GM23248 (cell line): ENCODE measurements at places on chromosomes 7 and 10. TPM values are rescaled to one million over a fixed set of nuclear protein-coding genes. Genes with fewer than 3 reads are reported as not detected.
A peak's percentile ranks its signal among the peaks of the same experiment; 100 is the strongest.

- no peak for DNase-seq
Observed at GRCh38 chr10:43115881-43116595, 22.2 kb upstream of the CSGALNACT2 start.

GRCh38 chr10:132395704-132396493 is 1.1 kb upstream of the PWWP2B start:
- peak; percentile 68 for DNase-seq

DNA sequence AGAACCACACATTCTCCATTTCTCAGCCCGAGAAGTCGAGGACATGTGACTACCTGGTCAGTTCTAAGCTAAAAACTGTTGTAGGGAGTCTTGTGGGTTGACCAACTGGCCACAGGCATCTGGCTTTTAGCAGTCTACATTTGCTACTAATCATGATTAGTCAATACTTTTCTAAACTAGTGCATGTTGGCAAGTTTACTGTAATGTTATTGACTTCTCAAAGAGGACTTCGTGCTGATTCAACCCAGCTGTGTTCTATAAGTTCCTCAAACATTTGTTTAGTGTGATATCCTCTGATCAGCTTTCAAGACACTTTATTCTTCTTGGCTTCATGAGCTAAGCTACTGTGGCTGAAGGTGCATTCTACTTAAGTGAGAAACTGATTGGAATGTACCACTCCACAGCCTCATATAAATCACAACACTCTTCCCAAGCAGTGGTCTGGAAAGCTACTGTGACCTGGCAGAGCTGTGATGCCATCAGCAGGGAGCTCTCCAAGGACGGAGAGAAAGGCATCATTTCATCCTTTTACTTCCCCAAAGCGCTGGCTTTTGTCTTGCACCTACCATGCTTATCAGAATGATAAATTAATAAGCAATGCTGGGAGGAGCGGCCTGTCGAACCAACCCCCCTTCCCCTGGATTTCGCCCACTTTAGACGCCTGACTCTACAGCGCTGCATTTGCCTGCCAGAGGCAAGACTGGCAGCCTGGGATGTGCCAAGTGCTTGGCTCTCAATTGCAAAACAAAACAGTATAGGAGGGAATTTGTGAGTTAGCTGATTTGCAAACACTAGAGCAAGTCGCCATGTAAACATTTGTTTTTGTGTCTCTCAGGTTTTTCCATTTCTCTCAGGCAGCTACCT is 206.7 kb upstream of the PLXNA4 start:
- peak; percentile 87 for DNase-seq

DNA sequence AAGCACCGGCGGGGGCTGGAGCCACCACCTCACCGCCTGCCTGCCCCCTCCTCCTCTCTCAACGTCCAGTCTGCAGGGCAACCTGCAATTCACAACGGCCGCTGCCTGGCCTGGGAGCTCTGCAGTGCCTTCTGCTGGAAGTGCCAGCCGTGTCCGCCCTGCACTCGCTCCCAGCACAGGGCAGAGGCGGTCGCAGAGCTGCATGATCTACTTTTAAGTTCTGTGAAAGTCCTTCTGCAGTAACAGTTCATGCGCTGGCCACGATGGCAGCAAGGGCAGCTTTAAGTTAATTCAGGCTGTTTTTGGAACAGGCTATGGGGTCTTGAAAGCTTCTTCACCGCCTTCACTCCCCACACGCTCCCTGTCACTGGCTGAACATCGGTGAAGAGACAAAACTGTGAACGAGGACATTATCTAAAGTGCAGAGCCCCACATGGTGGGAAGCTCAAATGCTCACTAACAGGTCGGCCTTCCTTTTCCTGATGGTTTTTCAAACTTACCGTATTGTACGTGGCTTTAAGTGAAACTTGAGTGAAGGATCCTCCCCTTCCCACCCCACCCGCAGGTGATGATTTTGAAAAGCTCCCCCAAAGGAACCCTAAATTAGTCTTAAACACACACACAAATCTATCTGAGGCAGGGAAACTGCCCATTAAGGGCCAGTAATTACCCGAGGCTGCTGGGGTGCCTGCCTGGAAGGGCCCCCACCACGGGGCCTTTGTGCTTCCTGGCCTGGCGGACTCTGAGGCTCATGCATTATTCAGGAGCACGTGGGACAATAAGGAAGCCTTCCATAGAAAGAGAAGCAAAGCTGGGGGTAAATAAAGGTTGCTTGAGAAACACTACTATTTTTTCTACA is 504.3 kb downstream of the DNAJB6 start:
- DNase-seq, result no peak

DNA sequence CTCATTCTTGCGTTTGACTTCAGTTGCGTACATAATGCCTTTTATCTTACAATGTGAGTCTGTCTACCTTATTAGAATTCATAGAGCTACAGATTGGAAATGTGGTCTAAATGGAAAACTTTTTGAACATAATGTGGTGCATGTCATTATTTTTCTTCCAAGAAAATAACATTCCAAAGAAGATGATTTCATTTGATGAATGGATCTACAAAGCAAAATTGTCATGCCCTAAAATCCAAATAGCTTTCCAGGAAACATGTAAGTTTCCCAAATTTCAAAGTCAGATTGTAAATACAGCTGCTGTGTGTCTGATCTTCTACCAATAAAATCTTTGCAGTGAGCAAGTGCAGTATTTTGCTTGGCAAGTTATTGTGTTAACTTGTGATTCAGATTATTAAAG is 101.8 kb upstream of the FZD8 start:
- no peak for DNase-seq

DNA sequence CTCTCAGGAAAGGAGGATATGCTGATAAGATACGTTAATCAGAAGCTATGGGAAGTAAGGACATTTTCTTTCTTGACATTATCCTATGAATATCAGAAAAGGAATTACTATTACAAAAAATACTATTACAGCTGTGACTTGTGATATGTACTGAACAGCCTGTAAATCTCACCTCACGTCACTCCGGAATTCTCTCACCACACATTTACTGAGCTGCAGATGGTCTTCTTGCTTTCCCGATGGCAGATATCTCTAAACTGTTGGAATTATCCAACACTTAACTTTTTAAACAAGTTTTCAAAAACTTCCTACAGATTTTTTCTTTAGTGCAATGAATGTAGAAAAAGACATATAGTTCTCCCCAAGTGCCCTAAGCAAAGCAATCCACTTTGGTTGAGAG is 313.4 kb downstream of the GPR37 start:
- DNase-seq, result no peak

- no peak for DNase-seq
Observed at GRCh38 chr7:12746211-12746610, 58.8 kb downstream of the ARL4A start.

DNA sequence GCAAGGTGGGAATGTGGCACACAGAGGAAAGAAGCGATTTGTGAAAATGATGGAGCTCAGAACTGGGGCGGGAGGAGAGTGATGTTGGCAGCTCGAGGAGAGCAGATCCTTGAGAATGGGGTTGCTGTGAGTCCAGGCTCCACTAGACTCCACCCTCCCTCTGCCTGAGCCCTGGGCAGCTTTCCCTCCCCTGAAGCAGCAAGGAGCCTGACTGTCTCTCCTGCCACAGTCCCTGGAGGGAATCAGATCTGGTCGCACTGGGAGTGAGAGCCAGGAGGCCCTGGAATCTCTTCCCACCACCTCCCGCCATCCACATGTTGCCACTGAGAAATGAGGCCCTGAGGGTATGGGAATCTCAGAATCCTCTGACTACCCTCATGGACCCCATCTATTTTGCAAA is 362.7 kb downstream of the PLXNA4 start:
- no peak for DNase-seq

DNA sequence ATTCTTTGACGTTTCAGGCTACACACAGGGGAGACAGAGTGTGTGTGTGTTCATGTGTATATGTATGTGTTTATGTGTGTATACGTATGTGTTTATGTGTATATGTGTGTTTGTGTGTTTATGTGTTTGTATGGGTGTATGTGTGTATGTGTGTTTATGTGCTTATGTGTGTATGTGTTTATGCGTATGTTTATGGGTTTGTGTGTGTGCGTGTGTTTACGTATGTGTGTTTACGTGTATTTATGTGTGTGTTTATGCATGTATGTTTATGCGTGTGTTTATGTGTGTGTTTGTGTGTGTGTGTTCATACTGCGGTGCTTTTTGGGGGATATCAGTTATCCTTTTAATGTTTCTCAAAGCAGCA is 39.2 kb upstream of the CNPY1 start:
- DNase-seq, result no peak

DNA sequence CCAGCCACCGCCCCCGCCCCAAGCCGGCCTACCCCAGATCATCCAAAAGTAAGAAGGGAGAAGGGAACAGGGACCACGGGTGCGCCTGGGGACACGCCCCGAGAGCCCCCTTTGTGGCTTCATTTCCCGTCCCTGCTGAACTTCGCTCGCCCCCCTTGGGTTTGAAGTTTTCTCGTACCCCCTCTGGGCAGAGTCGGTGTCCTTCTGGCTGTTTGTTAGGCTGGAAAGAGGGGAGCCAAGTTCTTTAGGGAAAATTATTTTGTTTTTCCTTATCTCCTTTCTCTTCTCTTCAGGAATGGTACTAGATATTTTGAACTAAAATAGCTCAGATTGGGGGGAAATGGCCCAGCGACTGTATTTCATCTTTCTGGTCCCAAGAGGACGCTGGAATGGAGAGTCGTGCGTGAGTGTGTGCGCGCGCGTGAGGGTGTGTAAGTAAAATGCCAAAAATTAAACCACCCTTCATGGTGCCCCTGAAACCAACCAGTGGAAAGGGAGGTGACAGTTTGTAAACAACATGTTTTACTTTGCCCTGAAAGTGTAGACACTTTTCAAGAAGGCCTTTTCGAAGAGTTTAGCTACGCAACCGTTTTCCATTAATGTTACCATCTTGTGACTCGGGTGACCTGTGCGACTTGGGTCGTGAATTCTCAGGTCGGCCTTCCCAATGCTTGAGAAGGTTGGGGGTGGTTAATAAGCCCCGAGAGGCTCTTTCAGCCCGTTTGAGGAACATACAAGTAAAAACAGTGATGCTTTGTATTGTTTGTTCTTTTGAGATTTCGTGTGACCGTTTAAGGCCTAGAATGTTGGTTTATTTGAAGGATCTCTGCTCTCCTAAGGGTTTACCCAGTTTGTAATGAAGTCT is 694 bp downstream of the RBM20 start:
- no peak for DNase-seq

GRCh38 chr10:71150796-71151195 is 61.6 kb upstream of the UNC5B start:
- no peak for DNase-seq

GRCh38 chr10:102930720-102931119 is 12.6 kb downstream of the CNNM2 start:
- no peak for DNase-seq

- DNase-seq, result peak; percentile 68
Observed at GRCh38 chr10:102268375-102268888, 23.1 kb downstream of the GBF1 start.

- DNase-seq, result no peak
Observed at GRCh38 chr7:37923996-37924395, 3.6 kb downstream of the EPDR1 start.

DNA sequence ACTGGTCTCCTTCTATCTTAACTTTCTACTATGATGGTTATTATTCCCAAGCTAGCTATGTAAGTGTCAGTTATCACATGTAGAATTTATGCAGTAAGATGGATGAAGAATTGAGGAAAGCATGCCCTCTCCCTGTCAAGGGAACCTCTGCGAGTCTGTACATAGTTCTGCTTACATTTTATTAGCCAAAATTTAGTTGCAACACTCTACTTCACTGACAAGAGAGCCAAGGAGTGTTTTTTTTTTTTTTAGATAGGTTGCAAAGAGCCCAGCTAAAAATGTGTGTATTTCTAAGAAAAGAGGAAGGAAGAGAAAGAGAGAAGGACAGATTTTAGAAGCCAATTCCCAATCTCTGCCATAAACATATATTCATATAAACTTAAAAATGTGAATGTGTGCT is 357.7 kb upstream of the LRRN3 start:
- DNase-seq, result no peak

- peak; percentile 17 for DNase-seq
Observed at GRCh38 chr7:80763289-80763688, 124.8 kb downstream of the CD36 start.

GRCh38 chr7:38163671-38164070 is 14.4 kb upstream of the STARD3NL start:
- DNase-seq, result no peak

DNA sequence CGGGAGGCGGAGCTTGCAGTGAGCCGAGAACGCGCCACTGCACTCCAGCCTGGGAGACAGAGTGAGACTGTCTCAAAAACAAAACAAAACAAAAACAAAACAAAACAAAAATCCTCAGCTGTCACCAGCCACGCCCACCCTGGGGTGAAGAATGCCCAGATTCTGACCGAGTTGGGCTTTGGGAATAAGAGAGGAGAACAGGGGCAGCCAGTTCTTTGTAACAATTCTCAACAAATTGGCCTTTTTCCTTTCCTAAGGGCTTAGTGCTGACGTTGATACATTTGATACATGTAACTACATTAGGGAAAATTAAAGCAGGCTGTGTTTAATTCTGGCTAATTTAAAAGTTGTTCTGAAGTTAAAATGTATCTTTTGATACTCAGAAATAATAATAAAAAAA is 121.0 kb downstream of the EPC1 start:
- DNase-seq, result no peak

- DNase-seq, result no peak
Observed at GRCh38 chr7:130383187-130383980, 3.1 kb downstream of the CPA1 start.

- no peak for DNase-seq
Observed at GRCh38 chr7:67950321-67951083, 953.9 kb downstream of the TYW1 start.

GRCh38 chr10:89373916-89374711 is 3.7 kb upstream of the IFIT1B start:
- peak; percentile 95 for DNase-seq

DNA sequence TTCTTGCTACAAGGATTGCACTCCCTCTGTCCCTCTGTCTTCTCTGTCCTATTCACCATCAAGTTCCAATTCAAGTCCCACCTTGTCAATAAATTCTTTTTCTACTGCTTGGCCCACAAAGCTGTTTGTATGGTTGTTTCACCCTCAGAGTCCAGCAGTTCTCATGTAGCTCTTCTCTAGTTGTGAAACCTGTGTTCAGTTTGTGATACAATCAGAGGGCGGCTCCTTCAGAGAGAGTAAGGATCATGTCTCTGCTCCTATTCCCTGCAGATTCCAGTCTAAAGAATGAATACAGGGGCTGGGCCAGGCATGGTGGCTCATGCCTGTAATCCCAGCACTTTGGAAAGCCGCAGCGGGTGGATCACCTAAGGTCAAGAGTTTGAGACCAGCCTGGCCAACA is 126.6 kb upstream of the BET1 start:
- DNase-seq, result no peak

DNA sequence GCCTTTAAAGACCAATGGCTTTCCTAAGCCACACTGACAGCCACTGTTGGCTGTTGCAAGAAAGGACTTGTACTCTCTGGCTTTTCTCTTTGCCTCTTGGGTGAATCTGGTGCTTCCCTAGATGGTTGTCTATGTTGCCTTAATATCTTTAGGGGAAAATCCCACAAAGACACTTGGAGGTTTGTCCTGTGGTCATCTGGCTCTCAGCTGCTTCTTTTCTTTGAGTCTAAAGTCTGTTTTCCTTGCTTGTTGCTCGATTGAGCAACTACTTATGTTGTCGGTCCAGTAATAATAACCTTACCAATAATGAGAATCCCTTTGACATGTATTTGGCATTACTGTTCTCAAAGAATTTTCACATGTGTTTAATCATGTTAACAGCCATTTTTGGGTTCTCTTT is 537.6 kb downstream of the LRMDA start:
- DNase-seq, result no peak

HGF gene
- polyA plus RNA-seq, result 1.5 and 2.3 TPM in 2 replicates

LRRC18 gene
- polyA plus RNA-seq, result not detected in 2 replicates

FAM20C gene
- polyA plus RNA-seq, result 13.5 and 13.8 TPM in 2 replicates

RBP4 gene
- polyA plus RNA-seq, result 0.46 and 0.90 TPM in 2 replicates

WDFY4 gene
- 0.05 TPM in 1 of 2 replicates, not detected in the other for polyA plus RNA-seq

ALDH18A1 gene
- 92.4 and 97.2 TPM in 2 replicates for polyA plus RNA-seq

FAM25G gene
- polyA plus RNA-seq, result 1.1 and 1.4 TPM in 2 replicates

WNT16 gene
- polyA plus RNA-seq, result 0.23 TPM in 2 replicates

WASL gene
- polyA plus RNA-seq, result 20.7 and 21.5 TPM in 2 replicates

NPFFR1 gene
- polyA plus RNA-seq, result not detected in 2 replicates

ASB10 gene
- not detected in 2 replicates for polyA plus RNA-seq
